ENCODE measurements at places on chromosomes 16 and 17. TPM values are rescaled to one million over a fixed set of nuclear protein-coding genes. Genes with fewer than 3 reads are reported as not detected.
A peak's percentile ranks its signal among the peaks of the same experiment; 100 is the strongest.

DNA sequence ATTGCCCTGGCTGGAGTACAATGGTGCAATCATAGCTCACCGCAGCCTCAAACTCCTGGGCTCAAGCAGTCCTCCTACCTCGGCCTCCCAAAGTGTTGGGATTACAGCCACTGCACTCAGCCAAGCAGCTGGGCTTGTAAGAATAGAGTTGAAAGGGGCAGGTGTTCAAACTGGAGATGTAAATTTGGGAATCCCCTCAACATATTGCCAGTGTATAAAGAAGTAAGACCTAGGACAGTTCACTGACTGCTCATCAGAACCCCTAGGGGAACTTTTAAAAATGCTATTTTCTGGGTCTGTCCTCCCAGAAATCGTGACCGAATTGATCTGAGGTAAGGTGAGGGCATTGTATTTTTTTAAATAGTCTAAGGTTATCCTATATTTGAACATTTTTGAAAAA is 8.9 kb upstream of the DNAJA2 start:
- no peak for DNase-seq

KRT40 gene
- not detected for total RNA-seq

DNA sequence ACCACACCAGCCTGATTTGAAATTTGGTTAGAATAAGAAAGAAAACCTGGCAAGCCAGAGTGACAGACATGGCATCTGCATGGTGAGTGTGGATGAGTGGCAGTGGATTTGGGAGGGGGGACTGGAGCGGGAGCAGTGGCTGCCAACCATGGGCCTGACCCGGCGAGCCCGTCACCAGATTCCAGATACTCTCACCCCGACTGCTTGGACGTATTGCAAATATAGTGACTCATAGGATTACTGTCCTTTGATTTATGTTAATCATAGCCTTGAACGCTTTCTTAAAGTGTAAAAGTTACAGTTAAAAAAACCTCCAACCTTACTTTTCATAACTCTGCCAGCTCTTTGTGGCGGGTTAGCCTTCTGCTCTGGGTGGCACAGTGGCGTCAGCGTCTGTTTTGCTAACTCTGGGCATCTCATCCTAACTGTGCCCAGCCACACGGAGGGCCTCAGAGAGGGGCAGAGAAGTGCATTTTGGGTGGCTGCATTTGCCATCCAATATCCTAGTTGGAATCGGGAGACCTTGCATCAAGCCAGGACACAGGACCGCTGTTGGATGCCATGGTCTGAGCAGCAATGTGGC is 26.8 kb upstream of the FOXK2 start:
- peak; percentile 68 for DNase-seq

DNA sequence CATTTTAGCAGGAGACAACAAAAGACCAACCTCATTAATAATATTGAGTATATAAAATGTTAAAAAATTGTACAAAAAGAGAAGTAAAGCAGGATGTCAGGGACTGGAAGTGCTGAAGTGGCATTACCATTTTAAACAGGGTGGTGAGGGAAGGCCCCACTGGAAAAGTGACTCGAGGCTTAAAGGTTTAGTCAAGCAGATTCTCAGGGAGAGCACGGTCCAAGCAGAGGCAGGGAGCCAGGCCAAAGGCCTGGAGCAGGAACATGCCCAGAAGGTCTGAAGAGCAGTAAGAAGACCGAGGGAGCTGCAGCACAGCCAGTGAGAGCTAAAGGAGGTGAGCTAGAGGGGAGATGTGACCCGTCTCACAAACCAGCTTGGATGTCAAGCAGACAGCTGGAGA is 7.6 kb downstream of the XPO6 start:
- no peak for DNase-seq

CDRT15 gene
- not detected for total RNA-seq
